BE2C (cell line): ENCODE measurements at places on chromosomes 7 and 10.

- no peak for DNase-seq
Measured at GRCh38 chr10:102135956-102136526, 3.2 kb downstream of the PPRC1 start.

GRCh38 chr7:70641882-70642281 lies 490.1 kb upstream of the GALNT17 start:
- DNase-seq: no peak

- DNase-seq: no peak
Measured at GRCh38 chr7:131011432-131011742, 277.4 kb upstream of the KLF14 start.

DNA sequence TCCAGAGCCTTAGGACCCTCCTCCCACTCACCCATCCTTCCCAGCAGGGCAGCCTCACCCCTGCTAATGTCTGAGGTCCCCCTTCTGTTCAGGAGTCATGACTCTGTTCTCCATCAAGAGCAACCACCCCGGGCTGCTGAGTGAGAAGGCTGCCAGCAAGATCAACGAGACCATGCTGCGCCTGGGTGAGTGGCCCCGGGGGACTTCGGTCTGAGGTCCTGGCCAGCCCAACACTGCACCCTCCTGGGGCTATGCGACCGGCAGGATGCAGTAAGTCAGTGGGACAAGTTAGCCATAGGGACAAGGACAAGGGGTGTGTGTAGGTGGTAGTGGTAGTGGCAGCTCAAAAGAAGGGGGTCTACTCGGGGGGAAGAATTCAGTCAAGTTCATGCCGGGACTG lies 16.2 kb upstream of the AHCYL2 start:
- peak; percentile 58 for DNase-seq

DNA sequence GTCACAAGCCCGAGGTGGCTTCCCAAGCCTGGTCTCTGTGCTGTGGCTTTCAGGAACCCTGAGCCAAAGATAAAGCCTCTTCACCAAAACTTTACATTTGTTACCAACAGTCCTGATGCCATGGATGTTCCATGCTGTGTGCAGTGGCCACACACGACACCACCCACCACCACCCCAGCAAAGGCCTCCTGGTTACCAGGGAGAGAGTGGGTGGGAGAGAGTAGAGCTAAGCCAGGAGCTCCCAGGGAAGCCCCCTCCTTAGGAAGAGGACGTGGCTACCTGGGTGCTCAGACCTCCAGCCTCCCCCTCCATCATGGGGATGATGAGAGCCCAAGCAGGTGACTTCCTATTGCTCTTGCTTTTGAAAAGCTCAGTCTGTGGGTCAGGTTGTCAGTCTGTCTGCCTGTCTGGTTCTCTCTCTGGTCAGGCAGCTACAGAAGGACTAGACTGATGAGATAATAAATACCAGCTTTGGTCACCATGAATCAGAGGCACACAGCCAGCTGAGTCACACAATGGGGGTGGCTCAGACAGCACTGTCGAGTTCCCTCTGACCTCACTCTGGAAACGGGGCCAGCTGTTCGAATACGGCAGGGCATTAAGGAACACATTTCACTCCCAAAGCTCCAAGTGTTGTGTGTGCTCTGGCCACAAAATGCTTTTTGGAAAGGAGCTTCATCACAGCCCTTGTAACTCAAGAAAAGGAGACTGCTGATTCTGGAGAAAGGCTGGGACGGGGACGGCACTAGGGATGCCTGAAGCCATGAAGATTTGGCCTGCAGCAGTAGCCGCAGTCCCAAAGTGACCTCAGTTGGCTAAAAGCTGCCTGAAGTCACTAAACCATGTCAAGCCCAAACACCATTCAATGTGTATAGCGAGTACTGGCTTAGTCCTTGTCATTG lies 166.0 kb downstream of the FANK1 start:
- peak; percentile 60 for DNase-seq

DNA sequence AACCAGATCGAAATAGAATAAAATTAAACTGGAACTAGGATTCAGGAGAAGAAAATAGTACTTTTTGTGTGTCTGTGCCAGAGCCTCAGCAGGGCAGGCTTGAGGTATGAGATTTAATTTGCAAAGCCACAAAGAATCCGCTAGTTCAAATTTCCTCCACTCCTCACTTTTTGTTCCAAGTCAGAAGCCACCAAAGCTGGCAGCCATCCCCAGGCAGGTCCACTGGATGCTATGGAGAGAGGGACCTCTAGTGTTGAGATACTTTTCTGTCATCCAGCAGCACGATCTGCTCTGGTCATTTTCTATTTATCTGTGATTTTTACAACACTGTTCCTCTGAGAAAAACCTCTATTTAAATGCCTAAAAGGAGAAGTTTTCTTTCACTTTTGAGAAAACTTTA lies 147.9 kb upstream of the FRMD4A start:
- DNase-seq: peak; percentile 19
